ENCODE measurements at places on chromosomes 11 and 22.

DNA sequence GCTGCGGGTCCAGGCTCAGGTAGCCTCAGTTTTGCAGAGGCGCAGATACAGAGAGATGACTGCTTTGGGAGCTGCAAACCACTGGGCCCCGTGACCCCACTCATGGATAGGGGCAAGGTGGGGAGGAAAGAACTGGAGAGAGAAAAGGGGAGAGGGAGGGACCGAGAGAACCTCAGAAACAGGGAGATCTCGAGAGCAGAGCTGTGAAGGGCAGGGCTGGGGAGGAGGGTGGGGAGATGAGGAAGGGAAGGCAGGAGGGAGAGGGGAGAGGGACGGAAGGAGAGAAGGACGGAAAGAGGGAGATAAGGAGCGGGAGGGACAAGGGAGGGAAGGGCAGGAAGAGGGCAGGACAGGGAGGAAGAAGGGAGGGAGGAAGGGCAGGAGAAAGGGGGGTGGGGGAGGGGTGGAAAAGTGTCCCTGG, 46.3 kb downstream of the IGLL1 start:
- DNase-seq = no peak

- no peak for DNase-seq
Measured at GRCh38 chr22:37037669-37038068, 13.9 kb upstream of the KCTD17 start.

GRCh38 chr11:122791836-122792235, 46.5 kb upstream of the CRTAM start:
- no peak for DNase-seq

- no peak for DNase-seq
Measured at GRCh38 chr11:30617762-30618161, 31.6 kb upstream of the MPPED2 start.

GRCh38 chr22:36166518-36167220, 6.1 kb upstream of the APOL3 start:
- no peak for DNase-seq

DNA sequence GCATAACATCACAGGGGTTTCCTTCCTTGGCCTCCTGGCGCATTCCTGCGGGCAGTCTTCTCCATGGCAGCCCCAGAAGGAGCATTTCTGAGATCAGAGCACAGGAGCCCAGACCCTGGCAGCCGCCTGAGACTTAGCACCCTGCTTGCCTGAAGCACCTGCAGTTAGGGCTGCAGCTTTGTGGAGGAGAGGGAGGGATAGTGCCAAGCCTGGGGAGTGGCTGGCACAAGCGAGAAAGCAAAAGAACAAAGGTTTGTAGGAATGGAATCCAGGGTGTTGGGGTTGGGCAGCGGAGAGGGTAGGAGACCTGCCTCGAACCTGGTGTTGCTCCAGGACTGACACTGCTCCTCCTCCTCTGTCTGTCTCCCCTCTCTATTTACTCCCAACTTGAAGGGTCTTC, 66.9 kb downstream of the SCN3B start:
- DNase-seq = no peak

GRCh38 chr11:130462101-130462885, 13.8 kb downstream of the ADAMTS15 start:
- no peak for DNase-seq

DNA sequence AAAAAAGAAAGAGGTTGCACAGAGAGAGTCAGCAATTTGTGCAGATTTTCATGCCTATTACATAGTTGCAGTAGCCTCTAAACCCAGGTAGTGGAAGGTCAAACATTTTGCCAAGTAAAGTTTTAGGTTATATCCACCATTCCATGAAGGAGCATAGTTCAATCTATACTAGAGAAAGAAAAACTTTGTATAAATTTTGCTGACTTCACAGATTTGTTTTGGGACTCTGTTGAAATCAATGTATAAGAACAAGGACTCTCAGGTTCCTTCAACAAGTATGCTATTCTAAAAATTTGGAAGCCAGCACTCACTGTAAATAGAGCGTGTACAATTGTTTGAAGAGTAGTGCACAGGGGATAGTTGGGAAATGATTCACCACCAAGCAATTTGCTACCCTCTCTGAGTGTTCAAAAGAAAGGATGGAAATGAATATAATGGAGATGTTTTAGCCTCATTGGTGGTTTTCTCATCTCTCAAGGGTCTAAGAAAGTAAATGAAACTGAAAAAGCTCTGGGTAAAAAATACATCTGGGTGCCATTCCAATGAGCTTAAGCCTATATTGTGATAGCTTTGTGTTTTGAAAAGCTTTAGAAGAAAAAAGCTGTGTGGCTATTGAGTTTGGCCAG, 508.4 kb upstream of the LUZP2 start:
- DNase-seq = peak; percentile 59

DNA sequence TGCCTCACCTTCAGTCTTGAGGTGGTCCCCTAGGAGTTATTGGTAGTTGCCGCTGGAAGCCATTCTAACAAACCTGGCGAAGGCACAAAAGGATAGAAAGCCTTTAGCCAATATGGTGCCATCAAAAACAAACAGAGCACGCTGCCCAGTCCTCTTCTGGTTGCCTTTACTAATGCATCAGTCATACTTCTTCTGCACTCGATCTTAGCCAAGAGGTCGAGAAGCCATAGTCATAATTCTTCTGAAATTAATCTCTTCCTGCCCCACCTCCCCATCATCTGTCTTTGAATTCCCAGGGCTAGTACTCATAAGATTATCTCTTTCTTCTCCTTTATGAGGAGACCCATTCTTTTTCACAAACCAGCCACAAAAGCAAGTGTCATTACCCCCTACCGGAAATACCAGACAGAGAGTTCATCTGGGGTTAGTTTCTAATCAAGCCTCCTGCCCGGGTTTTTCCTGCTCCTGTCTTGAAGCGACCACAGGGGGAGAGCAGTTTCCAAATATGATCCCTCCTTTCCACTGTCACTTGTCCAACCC, 21.4 kb upstream of the EHF start:
- DNase-seq = peak; percentile 41

DNA sequence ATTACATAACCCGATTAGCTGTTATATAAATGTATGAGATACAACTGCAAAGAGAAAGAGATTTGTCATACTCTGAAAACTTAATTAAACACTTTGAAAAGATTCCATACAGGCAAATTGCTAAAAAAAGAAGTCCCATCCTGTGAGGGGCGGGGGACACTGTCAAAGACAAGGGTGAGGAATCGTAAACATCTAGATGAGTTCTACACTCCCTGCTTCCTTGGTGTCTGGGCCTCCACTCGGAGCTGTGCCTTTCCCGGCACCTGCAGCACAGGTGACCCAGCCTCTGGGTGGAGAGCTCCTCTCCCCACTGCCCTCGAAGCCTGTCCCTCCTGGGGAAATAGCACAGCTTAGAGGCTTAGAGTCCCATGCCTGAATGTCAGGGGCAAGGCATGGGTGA, 69.2 kb upstream of the CRYBB3 start:
- DNase-seq = no peak

DNA sequence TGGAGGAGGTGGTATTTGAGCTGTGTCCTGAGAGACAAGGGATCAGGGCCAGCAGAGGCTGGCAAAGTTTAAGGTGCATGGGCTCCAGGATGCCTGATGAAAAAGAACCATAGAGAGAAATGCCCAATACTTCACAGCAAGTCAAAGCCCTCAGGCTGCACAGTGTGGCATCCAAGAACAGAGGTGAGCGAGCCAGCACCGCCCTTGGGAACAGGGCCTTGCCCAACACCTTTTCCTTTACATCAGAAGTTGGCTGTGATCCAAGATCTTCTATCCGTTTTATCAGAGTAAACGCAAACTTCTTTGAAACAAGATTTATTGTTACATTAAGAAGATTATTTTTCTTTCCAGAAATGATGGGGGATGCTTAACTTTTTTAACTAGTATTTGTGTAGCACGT, 1.4 kb downstream of the B3GNT6 start:
- DNase-seq = no peak

DNA sequence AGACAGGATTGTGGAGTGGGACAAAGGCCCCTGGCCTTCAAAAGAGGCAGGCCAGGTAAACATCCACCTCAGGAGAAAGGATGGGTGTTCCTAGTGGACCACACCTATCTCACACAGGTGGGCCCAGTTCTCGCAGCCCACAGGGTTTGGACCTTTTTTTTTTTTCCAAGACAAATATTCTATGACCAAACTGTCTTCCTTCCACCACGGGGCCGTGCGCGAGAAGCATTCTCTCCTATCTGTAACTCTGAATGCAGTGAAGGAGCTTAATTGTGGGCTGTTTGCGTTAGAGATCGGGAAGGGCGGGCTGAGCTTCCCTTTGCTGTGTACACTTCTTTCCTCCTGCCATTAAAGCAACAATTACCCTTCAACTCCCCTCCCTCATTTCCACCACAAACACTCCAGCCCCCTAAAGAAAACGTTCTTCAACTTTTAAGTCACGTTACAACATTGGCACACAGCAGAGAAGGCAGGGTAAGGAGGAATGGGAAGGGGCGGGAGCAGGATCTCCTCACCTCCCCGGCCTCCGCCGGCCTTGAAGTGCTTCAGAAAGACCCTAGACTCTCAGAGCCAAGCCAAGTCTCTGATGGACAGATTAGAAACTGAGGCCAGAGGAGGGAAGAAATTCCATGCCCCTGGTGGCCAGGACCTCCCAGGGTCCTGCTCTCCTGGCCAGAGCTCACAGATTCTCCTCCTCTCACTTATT, 238.4 kb downstream of the BUD13 start:
- DNase-seq = no peak

GRCh38 chr11:72723508-72723907, 28.7 kb downstream of the ARAP1 start:
- no peak for DNase-seq

DNA sequence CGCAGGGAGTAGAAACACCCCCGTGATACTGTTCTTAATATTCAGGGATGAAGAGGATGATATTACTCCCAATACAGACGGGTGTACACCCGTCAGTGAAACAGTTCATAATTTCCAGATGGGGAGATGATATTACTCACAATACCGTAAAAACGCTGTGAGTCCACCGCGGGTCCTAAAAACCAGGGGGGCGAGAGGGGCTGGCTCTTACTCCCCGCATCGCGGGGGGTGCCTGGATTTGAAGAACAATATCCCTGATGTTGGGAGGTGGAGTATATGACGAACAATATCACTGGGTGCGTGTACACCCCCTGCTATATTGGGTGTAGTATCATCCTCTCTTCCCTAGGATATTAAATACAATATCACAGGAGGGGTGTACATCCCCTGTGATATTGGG, 20.5 kb upstream of the APOL5 start:
- no peak for DNase-seq

DNA sequence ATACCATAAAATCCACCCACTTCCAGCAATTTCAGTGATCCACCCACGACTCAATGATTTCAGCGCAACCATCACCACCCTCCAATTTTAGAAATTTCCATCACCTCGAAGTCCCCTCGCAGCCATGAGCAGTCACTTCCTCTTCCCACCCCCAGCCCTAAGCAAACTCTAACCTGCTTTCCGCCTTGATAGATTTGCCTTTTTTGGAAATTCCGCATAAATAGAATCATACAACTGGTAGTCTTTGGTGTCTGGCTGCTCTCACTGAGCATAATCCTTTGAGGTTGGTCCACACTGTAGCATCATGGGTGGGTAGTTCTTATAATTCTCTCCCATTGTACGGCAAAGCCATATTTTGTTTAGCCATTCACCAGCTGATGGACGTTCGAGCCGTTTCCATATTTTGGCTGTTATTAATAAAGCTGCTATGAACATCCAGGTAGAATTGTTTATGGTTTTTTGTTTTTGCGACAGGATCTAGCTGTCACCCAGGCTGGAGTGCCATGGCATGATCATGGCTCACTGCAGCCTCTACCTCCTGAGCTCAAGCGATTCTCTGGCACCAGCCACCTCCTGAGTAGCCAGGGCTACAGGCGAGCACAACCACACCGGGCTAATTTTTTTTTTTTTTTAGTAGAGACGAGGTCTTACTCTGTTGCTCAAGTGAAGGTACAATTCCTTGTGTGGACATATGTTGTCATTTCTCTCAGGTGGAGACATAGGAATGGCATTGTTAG, 16.0 kb downstream of the PIM3 start:
- DNase-seq = no peak

DNA sequence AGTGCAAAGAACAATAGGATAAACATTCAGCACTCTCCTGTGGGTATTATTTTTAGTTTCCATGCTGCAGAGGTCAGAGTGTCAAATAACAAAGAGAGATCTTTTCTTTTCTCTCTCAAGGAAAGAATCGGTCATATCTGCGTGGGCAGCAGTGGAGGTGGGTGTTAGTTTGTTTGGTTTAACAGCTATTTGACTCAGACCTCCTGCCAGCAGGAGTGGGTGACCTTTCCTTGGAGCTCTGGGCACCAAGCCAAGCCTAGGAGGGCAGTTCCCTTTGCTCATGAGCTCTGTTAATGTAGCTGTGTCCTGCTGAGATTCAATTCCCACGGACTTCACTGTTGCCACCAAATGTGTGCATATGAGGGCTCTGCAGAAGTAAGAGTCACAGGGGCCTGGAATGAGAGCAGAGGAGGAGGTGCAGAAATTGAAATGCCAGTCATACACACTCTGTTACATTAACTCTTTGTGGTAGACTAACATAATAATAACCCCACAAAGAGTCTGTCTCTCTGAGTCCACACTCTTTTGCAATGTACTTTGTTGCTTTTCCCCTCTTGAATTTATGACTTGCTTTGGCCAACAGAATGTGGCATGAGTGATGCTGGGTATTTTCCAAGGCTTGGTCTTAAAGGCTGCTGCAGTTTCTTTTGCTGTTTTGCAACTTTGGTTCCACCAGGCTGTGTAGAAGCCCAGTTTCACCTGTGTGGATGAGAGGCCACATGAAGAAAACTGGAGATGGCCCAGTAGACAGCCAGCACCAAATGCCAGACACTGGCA, 76.0 kb upstream of the GRK3 start:
- DNase-seq = no peak

GRCh38 chr22:37850801-37851200, 1.6 kb downstream of the EIF3L start:
- no peak for DNase-seq

DNA sequence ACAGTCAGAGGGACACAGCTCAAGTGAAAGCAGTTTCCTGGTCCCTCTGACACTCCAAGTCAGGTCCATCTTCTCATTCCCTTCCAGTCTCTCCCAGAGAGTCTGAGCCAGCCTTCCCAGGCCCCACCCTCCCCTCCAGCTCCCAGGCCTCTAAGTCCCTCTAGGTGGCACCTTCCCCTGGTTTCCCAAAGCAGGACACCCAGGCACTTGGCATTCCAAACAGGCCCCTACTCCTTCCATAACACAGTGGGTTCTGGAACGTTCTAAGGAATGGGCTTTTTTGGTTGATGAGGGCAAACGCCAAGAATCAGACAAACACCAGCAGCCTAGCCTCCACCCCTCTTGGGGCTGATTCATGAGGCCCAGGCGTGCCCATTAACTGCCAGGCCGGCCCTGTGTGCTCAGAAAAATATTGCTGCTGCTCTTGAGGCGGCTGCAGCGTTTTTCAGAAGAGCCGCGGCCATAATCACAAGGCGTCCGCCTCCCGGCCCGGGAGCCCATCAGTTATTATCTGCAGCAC, 418.7 kb downstream of the SOX6 start:
- DNase-seq = no peak

GRCh38 chr22:20998411-20999336, 3.2 kb downstream of the THAP7 start:
- no peak for DNase-seq

GRCh38 chr11:40030867-40031266, 1428.6 kb downstream of the LRRC4C start:
- no peak for DNase-seq

Data from AG04449 (cell line).